Glomerular endothelial cell (primary cell): ENCODE measurements at places on chromosomes 3 and 15. TPM values are rescaled to one million over a fixed set of nuclear protein-coding genes. Genes with fewer than 3 reads are reported as not detected.

GRCh38 chr15:83396101-83396500 is 51.0 kb upstream of the SH3GL3 start:
- DNase-seq: no peak

Gene ULK4
- total RNA-seq: 6.7 and 11.7 TPM in 2 replicates

DNA sequence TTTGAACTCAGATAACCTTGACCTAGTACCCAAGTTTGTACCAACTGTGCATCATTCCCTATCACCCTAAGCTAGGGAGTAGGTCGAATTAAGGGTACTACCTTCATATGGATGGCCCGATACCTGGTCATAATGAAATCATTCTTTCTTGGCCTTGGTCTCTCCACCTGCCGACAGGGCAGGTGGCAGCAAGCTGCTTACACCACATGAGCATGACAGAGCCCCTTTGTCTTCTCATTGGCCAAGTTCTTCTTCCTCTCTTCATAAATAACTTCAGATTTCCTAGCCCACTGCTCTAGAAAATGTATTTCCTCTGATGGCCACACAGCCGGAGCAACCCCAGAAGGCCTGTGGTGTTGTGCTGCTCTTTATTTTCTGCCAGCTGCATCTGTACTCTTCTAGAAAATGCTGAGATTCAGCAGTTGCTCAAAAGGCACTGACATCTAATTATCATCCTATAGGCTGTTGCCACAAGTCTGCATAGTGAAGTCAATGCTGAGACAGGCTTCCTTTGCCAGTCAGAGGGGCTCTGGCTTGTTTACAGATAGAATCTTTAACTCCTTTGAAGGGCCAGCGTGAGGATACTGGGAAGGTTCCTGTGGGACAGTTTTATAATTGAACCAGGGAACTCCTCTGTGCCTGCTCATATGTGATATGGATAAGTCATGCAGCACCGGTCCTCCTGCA is 304.2 kb downstream of the PTPRG start:
- no peak for DNase-seq

DNA sequence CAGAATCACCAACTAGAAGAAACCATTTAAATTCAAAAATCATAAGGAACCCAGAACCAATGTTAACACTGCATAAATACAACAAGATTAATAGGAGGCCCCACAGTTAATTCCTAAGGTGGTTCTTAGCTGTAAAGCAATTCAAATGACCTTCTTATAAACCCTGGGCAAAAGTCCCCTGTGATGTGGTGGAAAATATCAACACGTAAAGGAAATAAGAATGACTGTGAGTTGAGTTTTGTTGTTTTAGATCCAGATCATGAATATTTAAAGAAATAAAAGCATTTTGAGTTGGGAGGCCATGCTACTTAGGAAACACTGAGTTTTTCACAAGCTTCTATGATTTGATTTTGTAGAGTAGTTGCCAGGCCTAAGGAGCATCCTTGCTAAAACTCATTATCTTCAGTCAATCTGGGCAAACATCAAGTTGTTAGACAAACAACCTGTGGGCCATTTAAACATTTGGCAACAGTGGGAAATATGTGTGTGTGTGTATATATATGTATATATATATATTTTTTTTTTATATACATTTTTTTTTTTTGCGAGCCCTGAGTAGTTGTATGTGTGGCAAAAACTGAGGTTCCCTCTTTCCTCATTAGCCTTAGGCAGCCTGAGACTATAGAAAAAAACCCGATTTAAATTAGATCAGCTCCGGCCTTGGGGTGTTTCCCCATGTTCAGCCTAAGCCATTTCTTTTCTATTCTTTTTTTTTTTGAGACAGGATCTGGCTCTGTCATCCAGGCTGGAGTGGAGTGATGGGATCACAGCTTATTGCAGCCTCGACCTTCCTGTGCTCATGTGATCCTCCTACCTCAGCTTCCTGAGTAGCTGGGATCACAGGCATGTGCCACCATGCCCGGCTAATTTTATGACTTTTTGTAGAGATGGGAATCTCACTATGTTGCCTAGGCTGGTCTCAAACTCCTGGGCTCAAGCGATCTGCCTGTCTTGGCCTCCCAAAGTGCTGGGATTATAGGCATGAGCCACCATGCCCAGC is 8.0 kb upstream of the PXK start:
- DNase-seq: no peak

- no peak for DNase-seq
Measured at GRCh38 chr3:108251844-108252243, 29.6 kb upstream of the IFT57 start.

Gene C15orf62
- total RNA-seq: not detected in 2 replicates

- no peak for DNase-seq
Measured at GRCh38 chr3:11539677-11540076, 104.0 kb downstream of the VGLL4 start.

GRCh38 chr15:32943711-32944110 is 225.9 kb downstream of the GREM1 start:
- no peak for DNase-seq

DNA sequence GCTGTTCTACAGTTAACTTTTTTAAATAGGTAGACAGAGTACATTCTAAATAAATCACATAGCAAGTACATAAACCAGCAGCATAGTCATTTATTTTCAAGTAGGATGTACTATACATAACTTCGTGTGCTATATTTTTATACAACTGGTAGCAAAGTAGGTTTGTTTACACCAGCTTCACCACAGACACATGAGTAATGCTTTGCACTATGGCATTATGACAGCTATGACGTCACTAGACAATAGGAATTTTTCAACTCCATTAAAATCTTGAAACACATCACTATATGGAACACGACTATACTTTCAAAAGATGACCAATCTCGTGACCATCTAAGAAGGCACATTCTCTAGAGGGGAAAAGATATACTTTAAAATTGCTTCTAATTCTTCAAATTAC is 3.5 kb downstream of the TEX55 start:
- no peak for DNase-seq

GRCh38 chr3:175070946-175071345 is 211.8 kb downstream of the NAALADL2 start:
- no peak for DNase-seq

- no peak for DNase-seq
Measured at GRCh38 chr3:20104167-20104661, 64.0 kb downstream of the KAT2B start.

DNA sequence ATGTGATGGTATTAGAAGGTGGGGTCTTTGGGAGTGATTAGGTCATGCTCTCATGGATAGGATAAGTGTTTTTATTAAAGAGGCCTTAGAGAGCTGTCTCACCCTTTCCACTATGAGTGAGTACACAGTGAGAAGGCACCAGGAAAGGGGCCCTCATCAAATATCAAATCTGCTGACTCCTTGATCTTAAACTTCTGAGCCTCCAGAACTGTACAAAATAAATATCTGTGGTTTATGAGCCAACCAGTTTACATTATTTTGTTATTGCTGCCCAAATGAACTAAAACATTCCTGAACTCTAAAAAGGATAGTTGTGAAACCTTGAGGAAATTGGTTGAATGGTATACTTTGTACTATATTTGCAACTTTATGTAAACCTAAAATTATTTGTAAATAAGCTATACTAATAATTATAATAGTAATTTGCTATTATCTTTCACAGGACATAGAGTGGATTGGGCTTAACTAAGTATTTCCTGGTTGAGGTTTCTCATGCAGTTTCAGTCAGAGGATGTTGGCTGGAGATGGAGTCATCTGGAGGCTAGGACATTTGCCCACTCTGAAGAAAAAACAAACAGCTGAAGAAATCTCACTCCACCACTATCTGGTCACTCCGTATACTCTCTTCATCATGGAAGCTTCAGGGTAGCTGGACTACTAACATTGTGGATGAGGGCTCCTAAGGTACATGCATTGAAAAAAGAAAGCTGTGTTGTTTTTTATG is 1068.6 kb upstream of the CADM2 start:
- DNase-seq: no peak

Gene GLDN
- not detected in 2 replicates for total RNA-seq

DNA sequence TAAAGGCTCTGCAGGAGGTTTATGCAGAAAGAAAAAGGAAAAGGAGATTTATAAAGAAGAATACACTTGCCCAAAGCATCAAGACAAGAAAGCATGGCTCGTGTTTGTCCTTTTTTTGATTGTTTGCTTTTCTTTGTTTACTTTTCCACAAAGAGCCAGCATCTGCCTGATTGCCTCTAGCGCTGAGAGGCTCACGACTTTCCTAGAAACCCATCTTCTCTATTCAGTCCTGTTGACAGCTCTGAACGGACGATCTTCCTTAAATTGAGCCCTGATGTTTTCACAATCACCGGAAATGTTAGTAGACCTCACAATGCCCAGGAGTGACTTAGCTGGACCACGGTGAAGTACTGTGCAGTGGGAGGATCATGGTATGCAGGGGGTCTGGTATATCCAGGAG is 12.4 kb downstream of the GP5 start:
- no peak for DNase-seq

DNA sequence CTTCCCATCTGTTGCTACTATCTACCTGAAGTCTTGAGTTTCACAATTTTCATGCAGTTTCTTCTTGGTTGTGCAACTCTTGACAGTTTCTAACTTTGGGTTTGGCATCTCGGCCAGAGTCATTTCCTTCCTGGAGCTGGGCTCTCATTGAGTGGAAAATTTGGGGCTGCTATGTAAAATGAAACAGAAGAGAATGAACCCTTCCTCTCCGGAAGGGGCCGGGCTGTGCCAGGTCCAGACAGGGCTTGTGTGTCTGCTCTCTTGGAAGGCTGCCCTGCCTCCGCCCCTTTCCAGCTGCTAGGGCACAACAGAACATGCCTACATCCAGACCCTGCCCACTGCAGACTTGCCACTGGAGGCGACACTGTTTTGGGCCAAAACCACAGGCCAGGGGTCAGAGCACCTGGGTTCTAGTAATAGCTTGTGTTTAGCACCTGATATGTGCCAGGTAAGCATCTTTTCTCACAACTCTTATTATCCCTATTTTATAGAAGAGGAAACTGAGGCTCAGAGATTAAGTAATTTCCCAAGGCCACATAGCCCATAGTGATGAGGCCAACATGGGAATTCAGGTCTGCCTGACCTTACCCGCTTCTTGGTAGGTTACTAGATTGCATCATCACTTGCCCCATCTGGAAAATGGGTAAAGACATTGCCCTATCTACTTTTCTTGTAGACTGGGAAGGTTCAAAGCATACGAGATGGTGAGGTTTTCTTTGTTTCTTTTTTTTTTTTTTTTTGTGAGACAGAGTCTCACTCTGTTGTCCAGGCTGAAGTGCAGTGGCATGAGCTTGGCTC is 25.0 kb downstream of the IRAK2 start:
- peak; percentile 83 for DNase-seq

DNA sequence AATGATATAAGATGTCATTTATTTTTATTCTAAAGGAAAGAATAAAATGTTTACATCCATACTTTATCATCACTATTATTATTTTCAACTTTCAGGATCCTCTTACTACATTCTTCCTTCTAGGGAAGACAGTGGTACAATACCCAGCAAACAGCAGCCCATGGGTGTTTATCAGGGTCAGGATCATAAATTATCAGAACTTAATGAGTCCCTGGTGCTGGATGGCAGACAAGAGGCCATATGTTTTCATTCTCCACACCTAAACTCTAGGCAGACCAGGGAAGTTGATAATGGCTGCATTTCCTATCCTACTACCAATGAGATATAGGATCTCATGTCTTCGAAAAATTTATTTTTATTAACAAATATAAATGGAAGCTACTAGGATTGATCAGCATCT is 127.7 kb downstream of the SAMMSON start:
- no peak for DNase-seq
